ENCODE measurements at places on chromosomes 3 and 15.

DNA sequence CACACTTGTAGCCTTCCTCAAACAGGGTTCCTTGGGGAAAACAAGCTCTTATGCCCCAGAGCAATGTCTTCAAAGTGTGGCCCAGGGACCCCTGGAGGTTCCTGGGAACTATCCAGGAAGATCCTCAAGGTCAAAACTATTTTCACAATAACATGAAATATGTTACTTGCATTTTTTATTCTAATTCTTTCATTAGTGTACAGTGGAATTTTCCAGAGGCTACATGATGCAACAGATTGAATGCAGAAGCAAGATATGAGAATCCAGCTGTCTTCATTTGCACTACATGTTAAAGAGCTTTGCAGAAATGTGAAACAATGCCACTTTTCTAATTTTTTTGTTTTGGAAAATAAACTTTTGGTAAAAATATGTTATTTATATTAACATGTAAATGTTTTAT lies 190.9 kb downstream of the SLC9A9 start:
- no peak for DNase-seq

DNA sequence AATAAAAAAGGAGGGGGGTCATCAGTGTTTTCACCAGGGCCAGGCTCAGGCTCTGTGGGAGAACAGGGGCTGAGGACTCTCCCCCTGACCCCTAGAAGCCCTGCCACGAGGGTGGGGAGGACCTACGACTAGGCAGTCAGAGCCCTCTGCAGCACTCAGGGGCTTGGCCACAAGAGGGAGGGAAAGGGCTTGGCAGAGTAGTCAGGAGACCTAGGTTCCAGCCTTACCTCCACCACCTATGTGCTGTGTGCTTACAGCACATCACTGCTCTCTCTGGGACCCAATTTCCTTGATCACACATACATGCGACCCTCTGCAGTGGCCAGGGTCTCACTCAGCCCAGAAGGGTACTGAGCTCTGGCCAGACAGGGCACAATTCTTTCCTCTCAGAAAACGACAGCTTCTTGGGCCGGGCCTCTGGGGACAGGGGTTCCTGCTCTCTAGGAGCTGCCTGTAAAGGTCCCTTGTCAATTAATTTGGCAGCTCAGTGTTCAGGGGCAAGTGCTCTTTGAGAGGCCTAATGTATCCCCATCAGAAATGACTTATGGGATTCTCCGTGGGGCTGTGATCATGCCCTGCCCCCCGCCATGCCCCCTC lies 16.4 kb upstream of the SKIC8 start:
- no peak for DNase-seq

GRCh38 chr3:134201201-134202130 lies 49.2 kb downstream of the RYK start:
- DNase-seq = no peak

DNA sequence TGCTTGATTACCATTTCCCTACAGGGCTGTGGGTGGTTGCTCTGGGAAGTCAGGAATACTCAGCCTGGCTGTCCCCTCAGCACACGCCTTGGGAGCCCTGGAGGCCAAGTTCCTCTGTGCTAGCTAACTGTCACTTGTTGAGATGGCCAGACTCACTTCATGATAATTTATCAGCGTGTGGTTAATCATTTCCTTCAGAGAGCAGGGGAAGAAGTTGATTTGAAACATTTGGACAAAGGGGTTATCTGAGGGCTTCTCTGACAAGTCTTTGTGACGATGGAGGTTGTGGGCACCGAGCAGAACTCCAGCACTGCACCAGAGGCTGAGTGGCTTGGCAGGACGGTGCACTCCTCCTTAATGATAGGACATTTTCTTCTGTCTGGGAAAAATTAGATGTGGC lies 61.9 kb downstream of the WHAMM start:
- DNase-seq = no peak

- DNase-seq = no peak
These were observed 429.3 kb upstream of the THBS1 start for GRCh38 chr15:39151545-39151944.

DNA sequence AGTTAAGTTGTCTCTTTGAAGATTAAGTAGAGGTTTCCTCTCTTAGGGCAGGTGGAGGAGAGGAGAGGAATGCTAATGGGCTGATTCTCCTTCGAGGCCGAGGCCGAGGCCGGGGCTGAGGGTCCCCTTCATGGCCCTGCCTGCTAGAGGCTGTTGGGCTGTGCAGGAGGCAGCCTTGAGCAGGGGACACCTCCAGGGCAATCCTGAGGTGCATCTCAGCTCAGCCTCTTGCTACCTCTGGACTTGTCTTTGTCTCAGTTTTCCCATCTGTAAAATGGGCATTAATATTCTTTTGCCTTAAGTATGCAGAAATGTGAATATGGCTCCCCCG lies 97.7 kb upstream of the PRR20G start:
- no peak for DNase-seq

- DNase-seq = no peak
These were observed 123.2 kb downstream of the LRRK1 start for GRCh38 chr15:101042320-101042719.

GRCh38 chr3:172542999-172543398 lies 19.8 kb upstream of the TNFSF10 start:
- no peak for DNase-seq

DNA sequence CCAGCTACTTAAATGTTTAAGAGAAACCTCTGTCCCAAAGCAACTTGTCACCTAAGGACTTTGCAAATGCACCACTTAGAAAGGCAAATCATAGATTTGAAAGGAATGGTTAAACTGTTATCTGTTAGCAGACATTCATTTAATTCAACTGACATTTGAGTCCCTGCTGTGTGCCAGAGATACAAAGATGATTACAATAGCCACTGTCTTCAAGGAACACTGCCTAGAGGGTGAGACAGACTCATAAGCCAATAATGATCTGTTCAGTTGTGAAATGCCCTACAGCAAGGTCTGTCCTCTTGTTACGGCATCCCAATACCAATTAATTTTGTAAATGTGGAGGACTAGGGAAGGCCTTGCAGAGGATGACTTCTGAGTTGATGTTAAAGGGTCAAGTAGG lies 113.1 kb downstream of the ATG7 start:
- no peak for DNase-seq

GRCh38 chr3:125331243-125331642 lies 43.9 kb downstream of the ZNF148 start:
- DNase-seq = no peak

DNA sequence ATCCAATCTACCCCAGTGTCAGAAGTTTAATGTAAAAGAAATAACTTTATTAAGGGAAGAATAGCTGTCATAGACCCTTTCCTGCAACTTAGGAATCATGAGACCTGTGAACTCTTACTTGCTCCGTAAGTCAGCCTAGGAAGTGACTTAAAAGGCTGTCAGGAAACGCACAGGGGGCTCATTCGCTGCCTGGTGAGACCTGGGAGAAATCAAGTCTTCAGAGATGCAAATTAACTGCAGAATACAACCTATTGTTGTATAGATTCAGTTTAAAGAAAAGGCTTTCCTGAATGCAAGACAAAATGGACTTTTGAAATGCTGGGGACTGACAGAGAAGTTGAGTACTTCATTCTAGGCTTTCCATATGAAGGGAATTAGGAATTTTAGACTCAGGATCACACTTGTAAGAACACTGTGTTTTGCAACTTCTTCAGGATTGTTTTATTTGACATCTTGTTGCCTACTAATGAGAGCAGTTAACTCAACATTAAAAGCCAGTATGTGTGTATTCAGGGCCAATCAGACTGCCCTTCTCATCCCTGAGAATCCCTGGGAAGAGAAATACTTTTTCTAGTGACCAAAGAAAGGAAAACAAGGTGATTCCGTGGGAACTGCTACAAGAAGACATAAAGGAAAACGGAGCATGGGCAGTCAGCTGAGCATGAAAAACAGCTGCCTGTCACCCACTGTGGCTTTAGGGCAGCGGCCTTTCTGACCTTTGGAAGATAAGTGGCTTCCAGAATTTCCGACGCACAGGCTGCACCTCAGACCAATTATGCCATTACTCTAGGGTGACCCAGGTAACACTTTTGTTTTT lies 18.5 kb upstream of the DPPA4 start:
- DNase-seq = no peak

GRCh38 chr3:16875876-16876550 lies 8.7 kb upstream of the PLCL2 start:
- no peak for DNase-seq

DNA sequence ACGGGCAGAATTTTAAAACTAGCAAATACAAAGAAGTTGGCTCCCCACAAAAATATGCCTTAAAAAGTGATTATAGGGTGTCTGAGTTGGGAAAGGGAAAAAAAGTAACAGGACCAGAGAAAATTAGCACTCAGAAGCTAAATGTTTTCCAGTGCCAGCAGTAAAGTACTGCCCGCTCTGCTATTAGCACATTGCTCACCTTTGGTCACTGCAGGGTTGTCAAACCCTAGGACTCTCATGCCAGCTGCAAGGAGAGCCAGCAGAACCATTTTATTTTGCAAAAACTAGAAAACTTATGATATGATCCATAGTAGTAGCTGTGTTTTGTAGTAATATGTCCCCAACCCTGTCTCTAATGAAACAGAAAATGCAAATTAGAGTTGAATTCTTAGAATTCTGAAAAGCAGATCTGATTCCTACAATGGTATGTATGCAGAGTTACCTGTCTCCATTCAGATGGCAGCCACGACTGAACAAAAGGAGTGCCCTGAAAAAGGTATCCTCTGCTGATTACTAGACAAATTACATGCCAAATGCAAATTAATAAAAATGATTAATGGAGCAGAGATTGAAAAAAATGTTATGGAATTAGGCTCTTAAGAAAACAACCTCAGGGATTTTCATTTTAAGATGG lies 150.3 kb downstream of the SNRK start:
- DNase-seq = no peak

GRCh38 chr3:120846073-120846472 lies 61.9 kb upstream of the STXBP5L start:
- no peak for DNase-seq

DNA sequence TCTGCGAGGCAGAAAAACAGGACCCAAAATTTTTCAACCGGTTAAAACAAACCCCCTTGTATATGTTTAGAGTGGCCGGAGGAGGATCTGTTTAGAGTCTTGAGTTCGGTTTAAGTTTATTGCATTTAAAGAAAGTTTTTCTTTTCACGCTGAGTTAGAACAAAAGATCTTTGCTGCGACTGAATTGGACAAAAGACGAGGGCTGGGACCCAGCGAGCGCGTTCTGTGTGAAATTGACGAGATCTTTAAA lies 9.8 kb downstream of the NR2F2 start:
- DNase-seq = no peak

GRCh38 chr3:126711121-126711760 lies 7.2 kb downstream of the CHCHD6 start:
- DNase-seq = no peak

DNA sequence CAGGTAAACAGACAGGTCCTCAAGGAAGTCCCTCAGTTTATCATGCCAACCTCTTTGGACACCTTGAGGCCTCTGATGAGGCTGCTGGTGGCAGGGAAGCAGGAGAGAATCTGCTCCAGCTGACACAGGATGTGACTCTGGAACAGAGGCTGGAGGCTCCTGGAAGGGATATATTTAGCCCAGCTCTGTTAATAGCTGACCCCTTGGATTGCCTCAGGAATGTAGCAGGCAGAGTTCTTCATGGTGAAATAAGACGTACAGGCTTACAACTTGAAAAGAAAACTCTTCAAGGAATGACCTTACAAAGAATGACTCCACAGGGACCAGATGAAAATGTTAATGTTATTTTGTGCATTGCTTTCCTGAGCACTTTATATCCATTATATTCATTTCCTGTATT lies 90.5 kb downstream of the AQP9 start:
- DNase-seq = no peak

- no peak for DNase-seq
These were observed 71.3 kb downstream of the COL8A1 start for GRCh38 chr3:99709686-99710085.

GRCh38 chr3:15649858-15650257 lies 48.3 kb downstream of the BTD start:
- no peak for DNase-seq

DNA sequence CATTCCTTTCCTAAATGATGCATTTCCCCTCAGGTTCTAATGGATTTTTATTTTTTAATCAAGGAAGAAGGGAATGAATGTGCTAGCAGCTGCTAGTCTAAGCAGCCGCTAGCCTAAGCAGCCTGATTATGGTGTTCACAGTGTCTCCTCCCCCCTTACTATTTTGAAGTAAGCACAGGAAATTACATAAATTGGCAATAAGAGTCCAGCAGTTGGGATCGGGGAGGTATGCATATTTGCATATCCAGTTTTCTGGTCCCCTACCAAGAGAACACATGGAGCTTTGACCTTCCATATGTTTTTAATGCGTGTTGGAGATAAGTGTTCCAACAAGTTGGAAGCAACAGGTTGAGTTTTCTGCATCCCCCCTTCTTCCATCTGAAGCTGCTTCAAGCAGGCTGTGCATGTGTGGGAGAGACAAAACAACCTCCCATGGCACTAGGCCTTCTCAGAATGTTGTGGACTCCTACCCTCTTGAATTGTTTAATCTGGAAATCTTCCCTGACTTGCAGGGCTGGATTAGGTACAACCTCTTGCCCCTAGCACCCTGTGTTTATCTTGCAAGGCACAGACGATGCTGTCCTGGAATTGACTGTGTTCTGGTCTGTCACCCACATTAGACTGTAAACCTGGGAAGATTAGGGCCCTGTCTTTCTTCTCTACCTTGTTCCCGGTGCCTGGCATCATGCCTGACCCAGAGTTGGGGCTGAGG lies 124.8 kb upstream of the LRIG1 start:
- DNase-seq = no peak

DNA sequence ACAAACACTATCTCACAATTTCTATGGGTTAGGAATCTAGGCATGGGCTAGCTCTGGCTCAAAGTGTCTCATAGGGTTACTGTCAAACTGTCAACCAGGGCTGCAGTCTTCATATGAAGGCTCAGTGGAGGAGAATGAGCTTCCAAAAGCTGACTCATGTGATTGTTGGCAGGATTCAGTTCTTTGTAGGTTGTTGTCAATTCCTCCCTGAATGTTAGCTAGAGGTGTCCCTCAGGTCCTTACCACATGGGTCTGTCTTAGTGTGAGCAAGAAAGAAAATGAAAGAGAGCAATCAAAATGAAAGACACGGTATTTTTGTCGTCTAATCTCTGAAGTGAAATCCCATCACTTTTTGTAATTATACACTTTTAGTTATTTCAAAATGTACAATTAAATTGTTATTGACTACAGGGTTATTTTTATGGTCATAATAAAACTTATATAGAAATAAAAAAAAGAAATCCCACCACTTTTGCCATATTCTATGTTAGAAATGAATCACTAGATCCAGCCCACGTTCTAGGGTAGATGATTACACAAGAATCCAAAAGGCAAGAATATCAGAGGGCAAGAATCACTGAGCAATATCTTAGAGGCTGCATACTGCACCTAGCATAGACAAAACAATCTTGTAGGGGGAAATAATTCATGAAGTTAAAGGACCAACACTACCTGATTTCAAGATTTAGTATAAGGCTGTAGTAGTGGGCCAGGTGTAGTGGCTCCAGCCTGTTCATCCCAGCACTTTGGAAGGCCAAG lies 8.4 kb downstream of the ACSBG1 start:
- no peak for DNase-seq

DNA sequence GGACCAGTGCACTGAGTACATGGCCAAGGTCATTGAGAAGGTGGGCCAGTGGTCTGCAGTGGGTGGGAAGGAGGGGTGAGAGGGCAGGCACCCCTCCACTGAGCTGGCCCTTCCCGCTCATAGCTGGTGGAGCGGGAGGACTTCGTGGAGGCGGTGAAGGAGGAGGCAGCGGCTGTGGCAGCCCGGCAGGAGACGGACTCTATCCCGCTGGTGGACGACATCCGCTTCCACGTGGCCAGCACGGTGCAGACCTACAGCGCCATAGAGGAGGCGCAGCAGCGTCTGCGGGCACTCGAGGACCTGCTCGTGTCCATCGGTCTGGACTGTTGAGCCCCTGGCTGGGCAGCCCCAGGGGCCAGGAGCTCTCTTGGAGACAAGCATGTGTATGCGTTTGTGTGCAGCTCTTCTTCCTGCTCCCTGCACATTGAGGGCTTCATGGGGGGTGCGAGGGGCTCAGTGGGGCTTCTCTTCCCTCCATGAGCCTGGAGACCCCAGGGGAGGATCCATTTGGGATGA lies 7.5 kb downstream of the ABTB1 start:
- DNase-seq = no peak

All from stimulated activated CD4-positive, alpha-beta T cell treated with anti-CD3 and anti-CD28 coated beads, Interleukin-2, amount 100 ng/mL, for 48 hours (primary cell).